ENCODE measurements at places on chromosomes 3 and 15.

GRCh38 chr3:160698599-160699195 lies 21.7 kb downstream of the ARL14 start:
- DNase-seq = no peak

- DNase-seq = no peak
Observed at GRCh38 chr3:170534227-170534626, 51.6 kb downstream of the SLC7A14 start.

- no peak for DNase-seq
Observed at GRCh38 chr3:152241142-152242017, 27.3 kb upstream of the MBNL1 start.

GRCh38 chr3:149564079-149564478 lies 89.6 kb downstream of the TM4SF4 start:
- DNase-seq = no peak
